ENCODE measurements at places on chromosomes 12 and 14.

GRCh38 chr12:71158361-71158882, 623 bp upstream of the TSPAN8 start:
- DNase-seq, result no peak

- DNase-seq, result peak; percentile 70
Measured at GRCh38 chr14:54805445-54806322, 96.9 kb downstream of the GCH1 start.

DNA sequence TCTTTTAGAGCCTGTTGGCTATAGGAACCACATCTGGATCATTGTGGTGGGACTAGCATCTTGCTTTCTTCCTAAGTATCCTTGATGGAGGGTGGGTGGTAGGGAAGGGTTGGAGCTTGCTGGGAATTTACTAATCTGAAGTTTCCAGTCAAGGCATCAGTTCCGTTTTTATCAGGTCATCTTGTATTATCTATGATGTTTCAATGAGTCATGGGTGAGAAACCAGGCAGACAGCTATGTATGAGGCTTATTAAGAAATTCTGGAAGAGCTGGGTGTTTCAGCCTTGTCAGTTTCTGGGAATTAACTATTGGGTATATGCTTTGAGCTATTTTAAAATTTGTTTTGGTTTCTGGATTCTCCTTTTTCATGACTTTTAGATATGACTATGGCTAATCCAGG, 11.3 kb downstream of the TSFM start:
- DNase-seq, result peak; percentile 51

GRCh38 chr14:101071493-101071906, 168.0 kb upstream of the RTL1 start:
- no peak for DNase-seq

- no peak for DNase-seq
Measured at GRCh38 chr14:106850913-106851825, 1324.8 kb downstream of the TMEM121 start.

DNA sequence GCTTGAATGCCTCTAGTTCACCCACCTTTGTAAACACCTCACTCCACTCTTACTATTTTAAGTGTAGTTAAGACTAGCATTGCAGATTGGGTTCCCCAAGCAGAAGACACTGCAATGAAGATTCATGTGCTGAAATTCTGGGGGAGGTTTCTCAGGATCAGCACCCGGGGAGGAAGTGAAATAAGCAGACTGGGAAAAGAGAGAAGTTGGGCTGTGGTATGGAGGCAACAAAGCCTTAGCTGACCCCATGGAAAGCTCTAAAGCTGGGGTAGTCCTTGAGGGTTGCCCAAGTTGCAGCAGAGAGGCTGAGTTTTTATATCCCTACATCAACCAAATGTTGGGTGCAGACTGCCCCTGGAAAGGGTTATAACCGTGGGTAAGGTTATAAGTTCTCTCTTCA, 23.9 kb upstream of the IGF1 start:
- DNase-seq, result no peak

GRCh38 chr14:29663281-29663801, 264.3 kb downstream of the PRKD1 start:
- DNase-seq, result peak; percentile 80

GRCh38 chr14:73764406-73765280, 50.5 kb upstream of the PNMA1 start:
- DNase-seq, result no peak

GRCh38 chr14:49959822-49960408, 67.0 kb downstream of the ARF6 start:
- DNase-seq, result no peak

DNA sequence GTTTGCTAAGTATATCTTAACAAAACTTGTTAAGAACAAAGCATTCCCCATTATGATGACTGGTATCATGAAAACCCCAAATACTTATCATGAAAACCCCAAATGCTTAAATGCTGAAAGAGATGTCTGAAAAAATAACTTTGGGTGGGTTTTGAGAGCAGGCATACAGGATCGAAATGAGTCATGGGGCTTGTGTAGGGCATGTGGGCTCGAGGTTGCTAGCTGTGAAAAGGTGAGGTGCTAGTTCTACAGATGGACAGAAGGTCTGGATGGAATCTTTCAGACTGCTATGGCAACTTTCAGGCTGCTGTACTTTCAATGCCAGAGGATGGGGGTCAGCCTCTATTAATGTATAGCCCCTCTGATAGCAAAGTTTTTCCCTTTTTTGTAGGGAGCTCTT, 167.8 kb upstream of the MDGA2 start:
- no peak for DNase-seq

- no peak for DNase-seq
Measured at GRCh38 chr14:50447461-50447860, 50.8 kb upstream of the CDKL1 start.

- no peak for DNase-seq
Measured at GRCh38 chr12:114092981-114093380, 126.9 kb upstream of the RBM19 start.

DNA sequence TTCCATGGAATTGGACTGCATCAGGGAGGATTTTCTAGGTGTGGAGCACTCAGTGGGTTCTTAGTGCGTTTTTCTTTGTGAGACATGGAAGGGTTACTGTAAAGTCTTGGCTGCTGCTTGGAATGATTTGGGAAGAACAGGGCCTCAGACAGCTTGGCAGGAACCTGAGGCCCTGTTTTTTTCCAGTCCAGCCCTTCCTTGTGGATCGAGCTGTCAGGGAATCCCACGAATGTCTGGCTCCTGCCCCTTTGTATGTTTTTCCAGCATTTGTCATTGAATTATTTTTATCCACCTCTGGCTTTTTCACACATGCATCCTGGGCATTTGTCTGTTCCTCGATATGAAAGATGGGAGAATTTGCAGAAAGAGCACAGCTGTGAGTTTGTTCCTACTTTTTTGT, 158.5 kb downstream of the TGFB3 start:
- DNase-seq, result peak; percentile 30

DNA sequence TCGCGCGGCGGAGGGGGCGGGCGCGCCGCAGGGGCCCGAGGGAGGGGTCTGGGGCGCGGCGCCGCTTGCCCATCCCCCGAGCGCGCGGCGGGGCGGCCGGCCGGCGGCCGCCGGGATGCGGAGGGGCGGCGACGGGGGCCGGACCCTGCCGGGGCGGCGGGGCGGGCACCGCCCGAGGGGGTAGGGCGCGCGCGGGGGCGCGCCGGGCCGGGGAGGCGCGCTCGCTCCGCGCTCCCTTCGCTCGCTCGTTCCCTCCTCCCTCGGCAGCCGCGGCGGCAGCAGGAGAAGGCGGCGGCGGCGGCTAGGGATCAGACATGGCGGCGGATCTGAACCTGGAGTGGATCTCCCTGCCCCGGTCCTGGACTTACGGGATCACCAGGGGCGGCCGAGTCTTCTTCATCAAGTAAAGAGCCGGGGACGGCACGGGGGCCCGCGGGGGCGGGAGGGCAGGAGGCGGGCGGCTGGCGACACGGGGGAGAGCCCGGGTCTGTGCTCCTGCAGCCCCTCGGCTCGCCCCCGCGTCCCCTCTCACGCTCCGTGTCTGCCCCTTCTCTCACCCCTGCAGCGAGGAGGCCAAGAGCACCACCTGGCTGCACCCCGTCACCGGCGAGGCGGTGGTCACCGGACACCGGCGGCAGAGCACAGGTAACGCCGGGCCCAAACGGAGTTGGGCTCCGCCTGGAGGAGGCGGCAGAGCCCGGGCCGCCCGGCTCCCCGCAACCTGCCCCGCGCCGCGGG, at the start of gene PLEKHA5:
TSS of gene PLEKHA5 (plus strand) at position 248 of the 738 bp plus-strand sequence. CDS start at position 315, 67 bp downstream.
- peak; percentile 77 for DNase-seq

DNA sequence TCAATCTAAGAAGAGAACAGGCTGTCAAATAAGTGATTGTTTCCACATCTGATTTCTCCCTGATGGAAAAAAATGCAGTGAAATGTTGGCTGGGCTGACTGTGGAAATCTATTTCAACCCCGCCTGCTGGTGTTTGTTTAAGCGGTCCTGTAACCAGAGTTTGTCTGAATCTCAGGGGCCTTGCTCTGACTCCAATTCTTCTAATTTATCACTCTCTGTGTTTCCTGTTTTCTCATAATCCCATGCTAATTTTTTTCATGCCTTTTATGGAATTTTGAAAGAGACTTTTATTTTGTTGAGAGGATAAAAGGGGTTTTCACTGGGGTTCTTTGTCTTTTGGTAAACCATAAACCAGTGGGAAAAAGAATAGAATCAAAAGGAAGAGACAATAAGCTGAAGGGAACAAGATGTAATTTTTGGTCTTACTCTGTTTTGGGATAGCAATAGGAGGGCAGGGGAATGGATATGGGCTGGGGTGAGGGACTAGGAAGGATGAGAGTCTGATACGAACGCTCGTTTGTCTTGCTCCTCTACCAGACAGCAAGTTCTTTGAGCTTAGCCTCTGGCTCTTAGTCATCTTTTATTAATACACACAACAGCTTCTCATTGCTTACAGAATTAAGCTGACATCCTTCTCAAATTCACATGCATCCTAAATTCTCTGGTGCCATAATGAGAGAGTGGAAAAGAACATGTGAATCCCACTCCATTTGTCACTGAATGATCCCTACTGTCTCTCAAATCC, 8.0 kb upstream of the MGP start:
- peak; percentile 24 for DNase-seq

DNA sequence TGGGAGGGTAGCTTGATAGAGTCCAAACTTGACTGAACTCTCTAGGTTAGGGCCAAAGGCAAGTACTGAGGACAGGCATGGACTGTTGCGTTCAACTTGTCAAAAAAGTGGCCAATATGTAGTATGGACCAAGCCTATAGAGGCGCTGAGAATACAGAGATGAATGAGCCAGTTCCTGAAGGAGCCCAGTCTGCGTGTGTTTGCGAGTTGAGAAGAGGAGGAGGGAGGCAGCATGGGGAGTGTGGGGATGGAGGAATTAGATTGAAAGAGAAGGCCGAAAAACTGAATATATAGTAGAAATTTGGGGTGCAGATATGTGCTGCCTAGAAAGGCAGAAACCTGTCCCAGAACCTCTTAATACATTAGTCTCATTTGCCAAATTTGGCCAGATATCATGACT, 412.4 kb downstream of the PCNX1 start:
- DNase-seq, result peak; percentile 21

DNA sequence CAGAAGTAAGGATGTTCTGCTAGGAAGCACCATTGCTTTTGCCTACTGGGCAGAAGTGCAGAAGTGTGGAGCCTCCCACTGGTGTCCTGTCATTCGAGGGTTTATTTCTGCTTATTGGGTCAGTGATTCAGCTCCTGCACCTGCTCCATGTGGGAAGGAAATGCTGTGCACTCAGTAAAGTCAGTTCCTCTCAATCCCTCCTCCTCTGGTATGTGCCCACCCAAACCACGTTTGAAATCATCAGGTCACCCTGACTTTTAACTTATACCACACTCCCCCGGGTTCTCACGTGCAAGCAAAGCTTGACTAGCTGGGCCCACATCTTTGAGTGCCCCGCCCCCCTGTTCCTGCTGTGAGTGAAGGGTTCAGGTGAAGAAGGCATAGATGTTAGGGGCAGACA, 223.7 kb downstream of the CHST11 start:
- DNase-seq, result no peak

- no peak for DNase-seq
Measured at GRCh38 chr12:27957366-27957765, 15.2 kb downstream of the PTHLH start.

DNA sequence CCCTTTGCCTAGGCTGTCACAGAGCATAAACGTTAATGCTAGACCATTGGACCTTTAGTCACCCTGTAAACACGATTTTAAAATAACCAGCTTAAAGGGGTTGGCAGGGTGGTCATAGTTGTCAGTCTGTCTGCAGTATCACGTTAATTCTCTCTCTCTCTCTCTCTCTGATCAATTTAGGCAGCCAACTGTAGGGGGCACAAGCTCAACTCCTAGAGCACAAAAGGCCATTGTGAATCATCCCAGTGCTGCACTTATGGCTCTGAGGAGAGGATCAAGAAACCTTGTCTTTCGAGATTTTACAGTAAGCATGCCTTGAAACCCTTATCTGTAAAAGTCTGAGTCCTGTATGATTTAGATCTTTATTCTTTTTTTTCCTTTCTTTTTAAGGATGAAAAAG, 97.1 kb downstream of the SCAF11 start:
- no peak for DNase-seq

- no peak for DNase-seq
Measured at GRCh38 chr12:68953536-68953935, 20.6 kb upstream of the CPM start.

- no peak for DNase-seq
Measured at GRCh38 chr12:121653999-121654398, 15.5 kb downstream of the MORN3 start.

DNA sequence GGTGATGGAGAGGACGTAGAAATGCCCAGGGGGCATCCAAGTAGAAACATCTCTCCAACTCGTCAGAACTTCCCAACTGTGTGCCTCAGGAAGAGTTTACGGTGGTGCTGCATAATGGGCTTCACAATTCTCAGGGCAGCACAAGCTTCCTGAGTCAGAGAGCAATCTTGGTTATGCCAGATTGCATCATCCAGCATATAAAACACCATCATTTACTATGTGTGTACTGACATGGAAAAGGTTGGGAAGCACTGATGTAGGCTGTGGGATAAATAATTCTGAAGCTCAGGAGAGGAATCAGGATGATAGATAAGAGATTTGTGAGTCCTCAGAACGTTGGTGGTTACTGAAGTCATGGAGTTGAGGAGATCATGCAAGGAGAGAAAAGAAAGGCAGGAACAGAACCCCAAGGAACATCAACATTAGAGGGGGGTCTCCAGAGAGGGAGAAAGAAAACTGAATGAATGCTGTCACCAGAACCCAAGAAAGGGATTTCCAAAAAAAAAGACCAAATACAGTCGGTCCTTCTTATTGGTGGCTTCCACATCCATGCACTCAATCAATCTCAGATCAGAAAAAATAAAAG, 4.7 kb upstream of the NCKAP5L start:
- DNase-seq, result peak; percentile 48

GRCh38 chr14:51068268-51068667, 26.6 kb downstream of the TRIM9 start:
- DNase-seq, result no peak

- DNase-seq, result no peak
Measured at GRCh38 chr12:93144109-93144508, 215.0 kb upstream of the EEA1 start.

- peak; percentile 9 for DNase-seq
Measured at GRCh38 chr14:83994020-83994419, 1535.9 kb upstream of the FLRT2 start.

- DNase-seq, result no peak
Measured at GRCh38 chr12:4909410-4909733, 333 bp upstream of the KCNA1 start.

- DNase-seq, result no peak
Measured at GRCh38 chr14:71931492-71932228, 569 bp upstream of the RGS6 start.

Measured in fibroblast of gingiva (primary cell).